ENCODE measurements at places on chromosomes 16 and 17.

- DNase-seq, result no peak
Measured at GRCh38 chr16:13052431-13052830, 151.0 kb downstream of the SHISA9 start.

- no peak for DNase-seq
Measured at GRCh38 chr17:5555254-5555653, 29.1 kb downstream of the NLRP1 start.

GRCh38 chr17:40432864-40433528 lies 10.3 kb upstream of the IGFBP4 start:
- DNase-seq, result no peak

- DNase-seq, result peak; percentile 89
Measured at GRCh38 chr17:64145751-64146417, 15.9 kb upstream of the ERN1 start.

GRCh38 chr17:57949649-57950048 lies 5.6 kb downstream of the CUEDC1 start:
- DNase-seq, result no peak

GRCh38 chr16:88640039-88640495 lies 1.7 kb downstream of the IL17C start:
- no peak for DNase-seq

DNA sequence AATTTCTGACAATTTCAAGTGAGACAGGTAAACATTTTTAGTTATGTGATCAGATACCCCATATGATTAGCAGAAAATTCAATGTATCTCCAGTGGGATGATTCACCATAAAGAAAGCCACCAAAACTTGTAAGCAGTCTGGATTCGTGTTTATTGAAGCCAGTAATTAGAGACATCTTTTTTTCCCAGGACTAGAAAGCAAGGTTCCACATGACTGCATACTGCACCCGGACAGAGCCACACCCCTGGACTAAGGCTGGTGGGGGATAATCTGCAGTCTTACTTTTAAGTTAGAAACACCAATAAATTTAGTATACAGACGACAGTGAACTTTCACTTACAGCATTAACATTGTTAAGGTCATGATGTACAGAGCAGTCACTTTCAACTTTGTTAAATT lies 24.2 kb upstream of the CMTM4 start:
- DNase-seq, result no peak

- DNase-seq, result no peak
Measured at GRCh38 chr16:4859900-4860255, 12.6 kb downstream of the UBN1 start.

GRCh38 chr17:6713918-6714271 lies 726 bp upstream of the SLC13A5 start:
- DNase-seq, result no peak

GRCh38 chr17:80259457-80260068 lies 1.1 kb upstream of the RNF213 start:
- DNase-seq, result no peak

GRCh38 chr16:84254062-84254461 lies 14.2 kb upstream of the KCNG4 start:
- no peak for DNase-seq

DNA sequence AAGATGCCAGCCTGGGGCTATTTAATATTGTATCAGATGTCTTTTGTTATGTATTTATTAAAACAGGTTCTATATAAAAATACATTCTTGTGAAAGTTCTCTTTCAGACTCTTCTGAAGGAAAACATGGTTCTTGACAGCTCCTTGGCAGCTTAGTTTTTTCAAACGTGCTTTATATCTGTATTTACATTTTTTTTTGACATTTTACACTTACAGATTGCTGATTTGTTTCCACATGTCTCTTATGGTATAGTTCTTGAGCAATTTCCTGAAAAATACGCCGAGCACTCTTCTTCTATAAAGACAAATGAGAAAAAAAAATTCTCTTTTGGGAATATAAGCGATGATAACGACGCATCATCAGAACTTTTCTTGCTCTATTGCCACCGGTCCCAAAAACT lies 9.5 kb downstream of the IGSF6 start:
- DNase-seq, result no peak

DNA sequence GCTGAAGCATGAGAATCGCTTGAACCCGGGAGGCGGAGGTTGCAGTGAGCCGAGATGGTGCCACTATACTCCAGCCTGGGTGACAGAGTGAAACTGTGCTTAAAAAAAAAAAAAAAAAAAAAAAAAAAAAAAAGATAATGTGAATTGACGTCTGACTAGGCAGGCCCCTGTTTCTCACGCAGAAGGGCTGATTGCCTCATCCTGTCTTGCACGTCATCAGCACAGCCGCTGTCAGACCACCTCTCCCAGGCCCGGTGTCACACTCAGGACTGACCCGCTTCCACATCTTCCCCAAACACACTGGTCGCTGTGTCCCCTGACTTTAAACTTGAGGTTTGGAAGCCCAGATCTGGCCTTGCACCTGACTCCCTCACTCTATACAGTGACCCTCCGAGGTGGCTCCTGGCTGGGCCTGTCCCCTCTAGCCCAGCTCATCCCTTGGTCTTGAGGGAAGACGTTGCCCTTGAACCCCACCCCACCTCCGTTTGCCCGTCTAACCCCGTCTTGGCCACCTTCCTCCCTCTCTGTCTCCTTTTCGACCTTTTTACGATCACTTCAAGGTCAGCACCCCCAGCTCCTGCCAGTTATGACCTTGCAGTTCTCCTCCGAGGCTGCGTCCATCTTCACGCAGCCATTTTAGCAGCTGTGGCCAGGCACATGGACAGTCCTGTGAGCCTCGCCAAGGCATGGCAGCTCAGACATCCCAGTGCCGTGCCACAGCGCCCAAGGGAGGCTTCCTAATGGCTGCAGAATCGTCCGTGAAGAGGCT lies 149.9 kb upstream of the PLCG2 start:
- no peak for DNase-seq

DNA sequence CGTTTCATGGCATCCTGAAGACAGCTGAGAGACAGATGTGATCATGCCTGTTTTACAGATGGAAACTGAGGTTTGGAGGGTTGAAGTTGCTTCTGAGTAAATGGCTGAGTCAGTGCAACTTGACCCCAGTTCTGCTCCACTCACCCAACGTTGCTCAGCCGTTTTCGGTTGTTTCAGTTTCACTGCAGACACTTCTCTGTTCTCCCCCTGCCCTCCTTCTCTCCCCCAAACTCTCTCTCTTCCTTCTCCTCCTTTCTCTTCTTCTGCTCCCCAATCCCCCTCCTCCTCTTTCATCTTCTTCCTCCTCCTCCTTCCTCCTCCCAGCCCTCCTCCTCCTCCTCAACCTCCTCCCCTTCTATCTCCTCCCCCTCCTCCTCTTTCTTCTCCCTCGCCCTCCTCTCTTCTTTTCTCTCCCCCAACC lies 9.4 kb upstream of the CEP20 start:
- DNase-seq, result no peak

DNA sequence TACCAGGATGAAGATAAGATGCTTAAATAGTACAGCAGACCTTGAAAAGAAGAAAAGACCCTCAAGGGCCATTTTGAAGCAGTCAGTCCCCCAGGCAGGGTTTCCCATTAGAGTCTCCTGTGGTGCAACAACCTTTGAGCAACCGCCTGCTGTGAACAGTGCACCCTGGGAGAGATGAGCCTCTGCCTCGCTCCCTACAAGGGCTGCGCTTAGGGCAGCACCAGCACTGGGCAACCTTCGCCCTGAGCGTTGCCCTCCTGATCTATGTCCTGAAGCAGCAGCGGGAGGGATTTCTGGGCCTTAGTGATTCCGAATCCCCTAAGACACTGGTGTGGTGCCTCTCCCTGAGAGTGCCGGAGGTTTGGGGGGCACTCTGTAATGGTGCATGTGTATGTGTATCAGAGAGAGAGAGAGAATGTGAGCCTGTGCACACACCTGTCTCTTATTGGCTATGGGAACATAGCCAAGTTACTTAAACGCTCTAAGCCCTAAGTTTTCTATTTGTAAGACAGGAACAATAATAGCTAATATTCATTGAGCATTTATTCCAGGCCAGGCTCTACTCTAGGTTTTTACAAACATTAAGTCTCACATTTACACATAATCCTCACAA lies 25.2 kb upstream of the ABCC12 start:
- DNase-seq, result no peak

DNA sequence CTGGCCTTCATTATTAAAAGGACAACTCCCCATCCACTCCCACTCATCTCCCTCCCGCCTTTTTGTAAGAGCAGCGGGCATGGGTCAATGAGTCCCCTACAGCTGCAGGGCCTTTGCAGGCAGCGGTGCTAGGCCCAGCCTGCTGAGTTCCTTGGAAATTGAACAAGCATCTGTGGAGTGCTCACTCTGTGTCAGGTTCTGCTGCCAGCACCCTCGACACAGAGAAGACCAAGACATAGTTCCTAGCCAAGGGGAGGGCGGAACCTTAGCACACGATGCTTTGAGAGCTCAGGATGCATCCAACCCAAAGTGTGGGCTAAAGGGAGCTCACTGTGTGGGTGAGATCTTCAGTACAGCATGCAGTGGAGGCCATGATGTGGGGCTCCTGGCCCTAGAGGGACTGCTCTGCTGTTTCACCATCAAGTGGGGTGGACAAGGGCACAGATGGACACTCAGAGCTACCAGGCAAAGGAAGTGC lies 27.6 kb downstream of the RMI2 start:
- no peak for DNase-seq

GRCh38 chr17:66737524-66737923 lies 97.4 kb upstream of the CACNG5 start:
- no peak for DNase-seq

DNA sequence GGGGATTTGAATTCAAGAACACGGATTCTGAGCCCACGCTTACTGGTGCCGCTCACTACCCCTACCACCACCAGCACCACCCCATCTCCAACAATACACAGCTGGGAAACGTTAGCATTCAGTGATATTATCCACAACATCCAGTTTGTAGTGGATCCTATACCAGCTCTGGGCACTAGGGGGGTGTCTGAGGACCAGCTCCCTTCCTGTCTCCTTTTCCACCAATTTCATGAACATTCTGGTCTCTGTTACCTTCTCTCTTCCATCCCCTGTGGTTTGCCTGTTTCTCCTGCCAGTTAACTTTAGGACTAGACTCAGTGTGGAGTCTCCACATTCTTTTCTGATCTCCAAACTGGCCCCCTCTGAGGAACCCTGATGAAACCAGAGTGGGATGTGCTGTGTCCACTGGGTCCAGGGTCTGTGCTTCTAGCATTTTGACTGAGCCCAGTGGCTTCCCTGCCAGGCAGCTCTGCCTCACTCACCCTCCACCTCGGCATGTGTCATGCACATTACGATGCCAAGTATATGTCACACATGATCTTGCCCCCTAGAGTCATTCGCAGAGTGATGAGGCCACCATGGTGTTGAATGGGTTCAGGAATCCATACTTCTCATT lies 187.0 kb upstream of the CDH13 start:
- no peak for DNase-seq

- DNase-seq, result no peak
Measured at GRCh38 chr16:3144321-3144983, 9.6 kb downstream of the ZNF213 start.

- DNase-seq, result no peak
Measured at GRCh38 chr17:9228408-9229159, 207.3 kb downstream of the NTN1 start.

- no peak for DNase-seq
Measured at GRCh38 chr17:57522042-57523005, 222.8 kb downstream of the CCDC182 start.

DNA sequence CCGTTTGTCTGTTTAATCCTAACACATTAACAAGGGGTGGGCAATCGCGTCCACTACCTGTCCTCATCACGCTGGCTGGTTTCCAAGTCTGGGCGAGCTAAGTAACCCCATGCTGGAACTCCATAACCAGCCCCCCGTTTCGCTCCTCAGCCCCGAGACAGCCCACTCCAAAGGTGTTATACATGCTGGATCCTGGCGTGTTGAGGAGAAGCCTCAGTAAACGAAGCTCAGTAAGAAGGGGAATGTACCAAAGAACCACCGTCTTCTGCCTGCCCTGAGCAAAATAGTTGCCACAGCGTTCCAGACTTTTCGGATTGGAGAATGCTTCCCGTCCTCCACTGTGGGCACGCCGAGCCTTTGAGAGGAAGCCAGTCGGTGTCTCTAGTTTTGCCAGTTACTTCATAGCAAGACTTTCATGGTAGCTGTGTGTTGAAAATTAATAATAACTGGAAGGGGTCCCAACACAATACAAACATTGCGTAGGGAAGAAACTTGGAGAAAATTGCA lies 16.1 kb upstream of the C17orf78 start:
- DNase-seq, result no peak

DNA sequence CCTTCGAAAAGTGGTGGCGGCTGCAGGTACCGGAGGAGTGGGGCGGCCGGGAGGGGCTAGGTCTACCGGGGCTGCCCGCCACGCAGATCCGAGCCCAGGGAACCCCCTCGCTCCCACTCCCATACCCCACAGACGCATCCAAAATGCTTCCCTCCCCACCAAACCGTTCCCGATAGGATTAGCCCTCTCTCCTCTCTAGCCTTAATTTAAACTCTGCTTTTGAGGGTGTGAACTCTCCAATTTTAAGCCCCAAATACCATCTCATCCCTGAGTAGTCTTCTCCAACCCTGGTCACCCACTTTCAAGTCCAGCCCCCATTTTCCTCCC lies 260 bp upstream of the CXCL16 start:
- DNase-seq, result no peak

DNA sequence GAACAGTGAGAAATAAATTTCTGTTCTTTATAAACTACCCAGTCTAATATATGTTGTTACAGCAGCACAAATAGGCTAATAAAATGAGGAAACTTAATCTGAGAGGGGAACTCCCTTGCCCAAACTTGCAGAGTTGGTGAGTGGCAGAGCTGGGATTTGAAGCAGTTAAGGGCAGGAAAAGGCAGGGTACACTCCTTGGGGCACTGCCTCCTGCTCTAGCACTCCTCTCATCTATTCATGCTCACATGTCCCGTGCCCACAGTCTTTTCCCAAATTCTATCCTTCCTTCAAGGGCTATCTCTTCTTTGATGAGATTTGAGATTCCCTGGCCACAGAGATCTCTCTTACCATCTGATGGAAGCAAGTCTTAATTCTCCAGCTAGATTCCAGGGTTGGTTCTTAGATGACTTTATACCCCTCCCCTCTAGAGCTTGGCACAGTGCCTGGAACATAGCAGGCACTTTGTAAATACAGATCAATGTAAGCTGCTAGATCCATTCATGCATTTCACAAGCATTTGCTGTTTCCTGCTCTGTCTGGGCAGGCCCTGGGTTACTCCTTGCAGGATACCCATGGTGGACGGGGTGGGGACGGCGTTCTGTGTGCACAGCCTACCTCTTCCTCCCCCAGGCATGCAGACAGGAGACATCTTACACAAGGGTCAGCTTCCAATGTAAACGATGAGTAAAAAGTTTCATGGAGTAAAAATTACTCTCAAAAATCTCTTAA lies 39.2 kb upstream of the ABCC12 start:
- DNase-seq, result no peak
